ENCODE measurements at places on chromosomes 2 and 18. TPM values are rescaled to one million over a fixed set of nuclear protein-coding genes. Genes with fewer than 3 reads are reported as not detected.
A peak's percentile ranks its signal among the peaks of the same experiment; 100 is the strongest.

DNA sequence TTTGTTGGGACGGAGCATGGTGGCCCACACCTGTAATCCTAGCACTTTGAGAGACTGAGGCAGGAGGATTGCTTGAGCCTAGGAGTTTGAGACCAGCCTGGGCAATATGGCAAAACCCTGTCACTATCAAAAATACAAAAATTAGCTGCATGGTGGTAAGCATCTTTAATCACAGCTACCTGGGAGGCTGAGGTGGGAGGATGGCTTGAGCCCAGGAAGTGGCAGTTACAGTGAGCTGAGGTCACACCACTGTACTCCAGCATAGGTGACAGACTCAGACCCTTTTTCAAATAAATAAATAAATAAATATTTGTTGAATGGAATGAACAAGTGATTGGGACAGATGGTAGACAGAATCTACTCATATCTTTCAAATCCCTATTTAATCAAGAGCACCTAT is 5.7 kb upstream of the ITPRIPL1 start:
- peak overlapping the region; percentile 45 for H3K27ac ChIP-seq
- H3K4me1 ChIP-seq: peaks cover 57% of the 10 kb centered on the region
- H3K36me3 ChIP-seq: peaks cover 15% of the 10 kb centered on the region
- no peak overlapping the region for H3K4me3 ChIP-seq

- no peak overlapping the region for H3K27ac ChIP-seq
- H3K4me1 ChIP-seq: peaks cover 8% of the 10 kb centered on the region
- DNase-seq: no peak
- no peak overlapping the region for H3K4me3 ChIP-seq
- H3K36me3 ChIP-seq: no peaks in the 10 kb centered on the region
Measured at GRCh38 chr2:33216508-33217182, 259.8 kb upstream of the RASGRP3 start.

GRCh38 chr2:119225926-119226325 is 2.3 kb downstream of the STEAP3 start:
- H3K27ac ChIP-seq: no peak overlapping the region
- H3K4me1 ChIP-seq: no peaks in the 10 kb centered on the region
- H3K36me3 ChIP-seq: no peaks in the 10 kb centered on the region

DNA sequence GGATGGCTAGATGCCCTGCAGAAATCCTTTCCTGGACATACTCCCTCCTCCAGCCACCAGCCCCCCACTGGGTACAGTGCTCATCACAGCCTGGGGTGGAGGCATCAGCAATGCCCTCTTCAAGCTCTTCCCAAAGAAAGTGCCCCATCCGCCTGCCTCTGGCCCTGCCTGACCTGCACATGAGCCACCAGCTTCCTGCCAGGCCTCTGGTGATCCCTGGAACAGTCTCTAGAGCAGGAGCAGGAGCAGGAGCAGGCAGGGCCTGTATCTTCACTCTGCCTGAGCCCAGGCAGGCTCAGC is 54.1 kb upstream of the CAB39 start:
- peaks cover 95% of the 10 kb centered on the region for H3K4me1 ChIP-seq
- peaks cover 2% of the 10 kb centered on the region for H3K36me3 ChIP-seq
- H3K27ac ChIP-seq: peak overlapping the region; percentile 97

Gene SLC16A14
- 2.3 TPM for total RNA-seq

Gene MEX3C
- total RNA-seq: 51.5 TPM

Gene MYO7B
- total RNA-seq: 1.2 TPM
